ENCODE measurements at places on chromosomes 3 and 15.

GRCh38 chr3:123084192-123084591, 17.4 kb downstream of the PDIA5 start:
- DNase-seq, result no peak

DNA sequence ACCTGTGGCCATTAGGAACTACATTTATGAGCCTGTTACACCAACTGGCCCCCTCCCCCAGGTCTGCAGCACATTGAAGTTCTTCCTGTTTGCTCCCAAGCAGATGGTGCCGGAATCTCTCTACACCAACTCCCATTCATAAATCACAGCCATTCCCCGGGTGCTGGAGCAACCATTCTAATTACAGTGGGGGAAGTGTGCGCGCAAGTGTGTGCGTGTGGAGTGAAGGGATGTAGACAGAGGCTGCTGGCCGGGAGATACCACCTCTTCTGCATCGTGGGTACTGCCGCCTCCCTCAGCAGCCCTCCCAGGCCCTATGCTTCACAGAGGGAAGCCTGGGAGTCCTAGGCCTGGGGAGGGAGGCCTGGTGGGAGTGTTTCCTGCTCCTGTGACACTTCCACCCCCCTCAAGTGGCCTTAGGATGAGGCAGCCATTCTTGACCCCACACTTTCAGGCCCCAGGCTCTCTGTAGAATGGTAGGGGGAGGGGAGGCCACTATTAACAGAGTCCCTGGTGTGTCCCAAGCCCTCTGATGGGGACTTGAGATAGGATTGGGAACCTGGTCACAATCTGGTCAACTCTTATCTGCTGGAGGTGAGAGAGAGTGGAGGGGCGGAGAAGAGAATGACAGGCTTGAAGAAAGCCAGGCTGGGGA, 69.1 kb downstream of the MAGEF1 start:
- no peak for DNase-seq

DNA sequence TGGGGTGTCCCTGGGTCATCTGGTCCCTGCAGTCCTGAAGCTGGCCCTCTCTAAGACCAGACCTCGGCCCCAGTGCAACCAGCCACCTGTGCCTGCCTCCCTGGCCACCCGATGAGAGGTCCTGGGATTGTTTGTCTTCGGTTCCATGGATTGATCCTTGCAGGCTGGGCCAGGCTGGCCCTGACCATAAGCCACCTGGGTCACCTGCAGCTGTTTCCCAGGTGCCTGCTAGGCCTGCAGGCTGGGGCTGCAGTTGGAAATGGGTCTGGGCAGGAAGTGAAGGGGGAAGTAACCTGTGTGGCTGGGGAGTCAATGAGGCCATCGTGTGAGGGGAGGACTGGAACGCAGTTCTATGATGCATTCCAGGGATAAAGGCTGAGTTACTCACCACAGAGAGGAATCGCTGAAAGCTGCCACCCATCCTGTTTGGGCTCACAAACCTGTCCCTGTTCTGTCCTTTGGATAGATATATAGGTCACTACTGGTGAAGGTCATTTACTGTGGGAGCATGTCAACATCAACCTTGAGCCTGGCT, 30.9 kb upstream of the VPS8 start:
- no peak for DNase-seq

- DNase-seq, result no peak
Measured at GRCh38 chr3:178195824-178196223, 340.4 kb upstream of the KCNMB2 start.

DNA sequence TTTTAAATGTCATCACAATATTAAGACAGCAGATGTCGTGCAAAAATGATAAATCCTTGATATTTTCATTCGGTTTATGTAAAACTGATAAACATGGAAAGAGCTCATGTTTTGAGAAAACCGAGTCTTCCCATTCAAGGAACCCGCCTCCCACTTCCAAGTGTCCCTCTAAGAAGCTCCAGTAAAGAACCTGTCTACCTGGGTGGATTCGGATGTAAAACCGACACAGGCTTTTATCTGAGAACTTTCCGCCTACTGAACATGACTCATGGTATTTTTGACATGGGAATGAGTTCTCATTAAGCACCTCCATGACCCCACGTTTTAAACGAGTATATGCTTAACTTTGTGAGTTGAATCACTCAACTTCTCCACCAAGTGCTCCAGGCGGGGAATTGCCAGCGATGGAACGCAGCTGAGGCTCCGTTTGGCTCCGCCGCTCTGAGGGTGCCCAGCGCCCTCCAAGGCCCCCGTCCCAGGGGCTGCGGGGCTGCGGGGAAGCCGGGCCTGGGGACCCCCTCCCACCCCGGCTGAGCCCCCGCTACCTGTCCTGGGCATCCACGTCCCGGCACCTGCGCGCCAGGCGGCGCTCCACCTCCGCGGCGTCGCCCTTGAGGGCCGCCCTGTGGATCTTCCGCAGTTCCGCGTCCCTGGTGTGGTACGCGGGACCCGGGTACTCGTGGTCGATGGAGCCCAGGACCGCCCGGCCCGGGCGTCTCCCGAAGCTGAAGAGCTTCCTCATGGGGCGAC, 119.9 kb downstream of the LMLN start:
- DNase-seq, result peak; percentile 69

DNA sequence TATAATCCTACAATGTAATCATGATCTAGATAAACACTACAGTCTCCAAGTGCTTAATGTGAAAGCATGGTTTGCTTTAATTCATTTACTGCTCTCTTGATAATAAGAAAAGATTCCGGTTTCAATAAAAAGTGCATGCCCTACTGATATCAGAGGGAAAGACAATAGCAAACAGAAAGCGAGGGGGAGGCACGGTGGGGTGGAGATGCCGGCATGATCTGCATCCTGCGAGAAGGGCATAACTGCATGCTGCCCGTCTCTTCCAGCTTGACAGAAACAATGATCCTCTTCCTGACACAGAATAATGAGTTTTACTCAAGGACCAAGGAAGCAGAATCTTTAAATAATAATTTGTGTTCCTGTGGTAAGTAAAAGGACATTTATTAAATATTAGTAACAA, 51.7 kb downstream of the GOLIM4 start:
- DNase-seq, result no peak

- no peak for DNase-seq
Measured at GRCh38 chr3:100087198-100087597, 27.1 kb downstream of the FILIP1L start.

DNA sequence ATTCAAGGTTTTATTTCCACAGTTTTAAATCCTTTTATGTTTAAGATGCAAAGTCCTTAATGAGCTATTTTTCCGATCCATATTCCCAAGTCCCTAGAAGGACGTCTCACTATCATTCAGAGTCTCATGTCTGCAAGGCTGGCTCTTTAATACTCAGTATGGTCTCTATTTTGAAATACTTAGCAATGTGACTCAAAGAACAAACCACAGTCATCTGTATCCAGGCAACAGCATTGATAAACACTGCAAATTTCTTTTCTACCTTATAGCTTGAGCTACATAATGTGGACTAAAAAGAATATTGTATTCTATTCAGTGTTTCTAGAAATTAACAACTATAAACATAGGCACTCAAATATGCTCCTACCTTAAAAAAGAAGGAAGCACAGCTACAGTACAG, 588.3 kb upstream of the NAALADL2 start:
- no peak for DNase-seq

- no peak for DNase-seq
Measured at GRCh38 chr15:73989001-73989798, 2.9 kb downstream of the STOML1 start.

- DNase-seq, result no peak
Measured at GRCh38 chr3:56137415-56137814, 330.9 kb downstream of the ERC2 start.

- DNase-seq, result no peak
Measured at GRCh38 chr3:178369811-178370210, 166.4 kb upstream of the KCNMB2 start.

DNA sequence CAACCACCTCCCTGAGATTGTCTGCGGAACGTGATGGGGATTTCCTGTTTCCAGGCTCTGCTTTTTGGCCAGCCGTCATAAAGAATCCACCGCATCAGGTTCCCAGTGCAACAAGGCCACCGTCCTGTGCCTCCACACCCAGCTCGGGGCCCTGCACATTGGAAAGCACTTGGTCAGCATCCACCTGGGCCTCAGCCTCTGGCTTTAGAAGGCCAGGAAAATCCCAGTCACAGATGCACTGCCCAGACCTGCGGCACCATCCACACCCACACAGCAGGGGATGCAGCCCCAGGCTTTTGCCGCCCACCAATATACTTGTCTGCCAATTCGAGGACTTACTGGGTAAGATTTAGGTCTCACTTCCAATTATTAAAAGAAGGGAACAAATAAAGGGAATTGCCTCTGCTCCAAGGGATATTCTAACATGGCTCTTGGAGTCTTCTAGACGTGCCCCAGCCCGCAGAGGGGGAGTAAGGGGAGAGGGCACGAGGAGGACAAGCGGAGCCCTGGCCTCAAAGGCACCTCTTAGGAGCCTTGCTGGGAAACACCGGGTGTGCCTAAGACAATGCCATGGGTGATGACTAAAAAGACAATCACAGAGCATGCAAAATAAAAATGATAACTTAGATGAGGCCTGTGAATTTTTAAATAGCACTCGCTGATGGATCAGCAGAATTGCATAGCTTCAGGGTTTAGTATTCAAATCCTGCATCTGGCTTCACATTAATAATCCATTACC, 169.2 kb downstream of the FOXP1 start:
- DNase-seq, result no peak

- DNase-seq, result no peak
Measured at GRCh38 chr3:63032881-63033280, 157.7 kb upstream of the CADPS start.

DNA sequence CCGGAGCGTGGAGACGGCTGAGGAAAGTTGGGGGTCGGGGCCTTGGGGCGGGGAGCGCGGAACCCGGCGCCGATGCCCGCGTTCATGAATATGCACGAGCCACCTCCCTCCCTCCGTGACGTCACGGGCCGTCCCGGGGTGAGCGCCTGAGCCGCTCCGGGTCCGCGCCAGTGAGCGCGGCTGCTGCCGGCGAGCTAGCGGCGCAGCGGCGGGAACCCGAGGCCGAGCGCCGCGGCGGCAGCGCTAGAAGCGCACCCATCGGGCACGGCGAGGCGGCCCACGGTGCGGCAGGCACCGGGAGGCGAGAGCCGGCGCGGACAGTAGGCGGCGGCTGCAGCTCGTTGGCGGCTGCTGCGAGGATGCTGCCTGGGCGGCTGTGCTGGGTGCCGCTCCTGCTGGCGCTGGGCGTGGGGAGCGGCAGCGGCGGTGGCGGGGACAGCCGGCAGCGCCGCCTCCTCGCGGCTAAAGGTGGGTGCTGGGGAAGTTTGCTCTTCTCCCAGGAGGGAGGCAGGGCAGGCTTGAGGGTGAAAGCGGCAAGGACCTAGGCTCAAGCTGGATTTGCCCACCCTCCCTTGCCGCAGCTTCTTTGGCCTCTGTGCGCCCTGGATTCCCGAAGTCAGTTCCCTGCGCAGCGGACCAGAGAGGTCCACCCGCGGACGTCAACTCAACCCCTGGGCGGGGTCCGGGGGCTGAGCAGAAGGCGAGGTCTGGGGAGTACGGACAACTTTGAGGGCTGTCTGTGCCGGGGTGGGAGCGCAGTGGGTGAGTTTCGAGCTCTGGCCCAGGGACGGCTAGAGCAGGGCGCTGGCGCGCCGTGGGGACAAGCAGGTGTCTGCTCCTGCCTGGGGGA, at the start of gene CLSTN2:
TSS of gene CLSTN2 (plus strand) at position 170 of the 850 bp plus-strand sequence.
- DNase-seq, result peak; percentile 41

DNA sequence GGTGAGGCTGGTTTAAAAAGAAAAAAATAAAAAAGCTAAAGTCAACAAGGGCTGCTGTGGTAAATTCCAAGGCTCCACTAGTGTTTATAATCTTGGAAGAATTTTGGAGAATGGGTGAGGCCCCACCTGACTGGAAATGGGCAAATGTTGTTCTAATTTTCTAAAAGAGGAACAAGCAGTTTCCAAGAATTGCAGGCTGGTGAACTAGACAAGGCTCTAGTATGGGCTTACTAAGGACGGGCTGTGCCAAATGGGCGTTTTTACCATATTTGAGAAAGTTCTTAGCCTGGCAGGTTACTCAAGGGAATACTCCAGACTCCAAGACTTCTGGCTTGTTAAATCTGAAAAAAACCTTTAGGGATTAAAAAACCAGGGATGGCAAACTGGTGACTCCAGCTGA, 67.0 kb upstream of the ABHD2 start:
- DNase-seq, result no peak

DNA sequence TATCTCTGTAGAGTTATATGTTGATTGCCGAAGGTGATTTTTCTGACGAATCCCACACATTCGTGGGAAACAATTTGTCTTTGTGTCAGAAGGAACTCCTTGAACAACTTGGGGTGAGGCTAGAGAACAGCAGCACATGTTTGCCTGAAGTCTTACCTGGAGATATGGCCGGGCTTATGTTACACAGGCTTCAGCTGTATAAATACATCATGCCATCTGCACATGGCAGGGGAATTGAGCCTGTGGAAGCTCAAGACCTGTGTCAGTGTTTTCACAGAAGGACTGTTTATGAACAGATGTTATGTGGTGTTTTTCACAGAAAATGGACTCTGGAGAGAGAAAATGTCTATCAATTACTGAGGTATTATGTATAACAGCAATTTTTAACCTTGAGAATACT, 203.6 kb upstream of the MDFIC2 start:
- DNase-seq, result no peak

GRCh38 chr3:42398080-42398479, 12.3 kb downstream of the LYZL4 start:
- DNase-seq, result no peak

GRCh38 chr3:11364181-11364580, 92.0 kb downstream of the ATG7 start:
- DNase-seq, result no peak

DNA sequence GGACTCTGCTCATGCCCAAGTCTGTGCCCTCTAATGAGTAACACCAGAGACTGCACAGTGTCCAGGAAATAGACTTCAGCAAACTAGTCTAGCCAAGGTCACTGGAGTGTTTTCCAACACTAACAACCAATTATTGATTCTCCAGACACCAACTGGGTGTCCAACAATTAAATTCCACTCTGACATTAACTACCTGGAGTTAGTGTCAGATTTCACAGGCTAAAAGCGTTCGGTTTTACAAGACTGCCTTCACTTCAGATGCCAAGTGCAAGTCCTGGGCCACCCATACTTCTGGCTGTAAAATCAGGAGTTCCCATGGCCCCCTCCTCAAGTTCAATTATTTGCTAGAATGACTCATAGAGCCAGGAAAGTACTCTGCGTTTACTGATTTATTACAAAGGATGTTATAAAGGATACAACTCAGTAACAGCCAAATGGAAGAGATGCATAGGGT, 20.8 kb upstream of the CFAP161 start:
- DNase-seq, result no peak

DNA sequence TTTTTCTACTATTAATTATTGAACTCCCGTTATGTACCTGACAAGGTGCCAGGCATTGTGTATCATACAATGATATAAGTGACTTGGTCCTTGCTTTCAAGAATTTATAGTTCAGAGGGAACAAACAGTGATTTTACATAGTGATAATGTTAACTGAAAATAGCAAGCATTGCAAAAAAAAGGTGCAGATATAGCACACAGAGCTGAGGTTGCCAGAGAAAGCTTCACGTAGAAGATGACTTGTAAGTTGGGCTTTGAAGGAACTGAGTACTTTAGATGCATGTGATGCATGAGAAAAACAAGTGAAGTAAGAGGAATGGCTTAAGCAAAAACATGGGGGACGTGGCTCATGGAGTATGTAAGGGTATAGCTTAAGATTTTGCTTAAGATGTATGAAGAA, 584.5 kb downstream of the NAALADL2 start:
- DNase-seq, result no peak
